ENCODE measurements at places on chromosomes 3 and 15.
A peak's percentile ranks its signal among the peaks of the same experiment; 100 is the strongest.

- DNase-seq = no peak
These were observed 112.3 kb upstream of the KLF13 start for GRCh38 chr15:31214158-31214863.

DNA sequence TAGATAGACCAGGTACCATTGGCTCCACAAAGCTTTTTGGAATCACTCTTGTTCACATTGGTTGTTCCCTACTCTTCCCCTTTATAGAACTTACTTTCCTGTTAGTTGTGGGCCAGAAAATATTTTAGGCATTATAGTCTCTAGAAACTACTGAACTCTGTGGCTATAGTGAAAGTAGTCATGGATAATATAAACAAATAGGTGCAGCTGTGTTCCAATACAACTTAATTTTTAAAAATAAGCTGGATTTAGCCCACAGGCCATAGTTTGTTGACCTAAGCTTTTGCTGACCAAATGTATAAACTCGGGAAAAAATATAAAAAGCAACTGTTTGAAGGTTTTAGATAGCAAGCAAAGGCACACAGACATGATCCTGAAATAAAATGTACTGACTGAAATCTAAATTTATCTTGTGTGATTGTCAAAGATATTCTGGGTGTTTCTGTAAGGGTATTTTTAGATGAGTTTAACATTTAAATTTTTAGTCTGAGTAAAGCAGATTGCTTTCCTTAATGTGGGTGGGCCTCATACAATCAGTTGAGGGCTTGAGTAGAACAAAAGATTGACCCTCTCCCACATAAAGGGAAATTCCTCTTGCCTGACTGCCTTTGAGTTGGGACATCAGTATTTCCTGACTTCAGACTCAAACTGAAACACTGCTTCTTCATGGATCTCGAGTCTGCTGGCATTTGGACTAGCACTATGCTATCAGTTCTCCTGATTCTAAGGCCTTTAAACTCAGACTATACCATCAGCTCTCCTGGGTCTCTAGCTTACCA, 13.2 kb downstream of the IQCB1 start:
- DNase-seq = no peak

- no peak for DNase-seq
These were observed 17.5 kb downstream of the ABI3BP start for GRCh38 chr3:100975714-100976113.

- no peak for DNase-seq
These were observed 16.0 kb downstream of the LPP start for GRCh38 chr3:188169830-188170455.

GRCh38 chr3:77446761-77447160, 406.9 kb downstream of the ROBO2 start:
- no peak for DNase-seq

GRCh38 chr3:189790658-189791057, 159.5 kb downstream of the TP63 start:
- DNase-seq = no peak

DNA sequence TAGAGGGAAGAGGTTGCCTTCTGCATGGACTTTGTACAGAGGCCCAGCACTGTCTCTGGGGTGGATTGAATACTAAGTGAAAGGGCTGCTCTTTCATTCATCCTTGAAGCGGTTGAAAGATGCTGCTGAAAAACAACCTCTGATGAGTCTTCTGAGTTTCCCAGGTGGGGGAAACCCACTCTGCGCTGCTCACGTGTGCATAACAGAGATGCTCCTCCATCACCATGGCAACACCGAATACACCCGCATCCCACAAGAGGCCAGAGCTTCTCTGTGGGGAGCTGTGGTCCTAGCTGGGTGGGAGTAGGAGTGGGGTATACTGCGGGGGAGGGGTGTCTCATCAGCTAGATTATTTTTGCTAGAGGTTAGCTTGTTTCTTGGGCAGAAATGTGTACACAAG, 6.1 kb upstream of the SYN2 start:
- DNase-seq = no peak

DNA sequence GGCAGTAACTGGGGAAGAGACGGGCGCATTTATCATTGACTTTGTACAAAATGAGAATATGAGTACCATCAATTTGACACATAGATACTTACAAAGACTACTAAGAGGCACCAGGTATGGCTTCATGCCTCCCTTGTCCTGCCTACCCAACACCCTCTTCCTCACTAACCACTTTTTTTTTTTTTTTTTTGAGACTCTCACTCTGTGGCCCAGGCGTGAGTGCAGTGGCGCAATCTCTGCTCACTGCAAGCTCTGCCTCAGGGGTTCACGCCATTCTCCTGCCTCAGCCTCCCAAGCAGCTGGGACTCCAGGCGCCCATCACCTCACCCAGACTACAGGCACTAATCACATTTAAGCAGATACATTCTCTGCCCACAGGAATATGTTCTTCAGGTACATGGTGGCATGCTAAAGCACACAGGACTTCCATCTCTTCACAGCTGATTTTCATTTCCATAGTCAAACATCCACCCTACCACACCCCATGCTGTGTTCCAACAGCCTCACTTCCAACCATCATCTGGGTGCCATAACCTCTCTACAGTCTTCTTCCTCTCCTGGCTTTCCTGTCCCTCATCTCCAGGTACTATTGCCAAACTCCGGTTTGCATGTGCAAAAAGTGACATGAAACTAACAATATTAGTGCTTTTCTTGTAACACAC, 41.7 kb downstream of the RAB27A start:
- DNase-seq = no peak

DNA sequence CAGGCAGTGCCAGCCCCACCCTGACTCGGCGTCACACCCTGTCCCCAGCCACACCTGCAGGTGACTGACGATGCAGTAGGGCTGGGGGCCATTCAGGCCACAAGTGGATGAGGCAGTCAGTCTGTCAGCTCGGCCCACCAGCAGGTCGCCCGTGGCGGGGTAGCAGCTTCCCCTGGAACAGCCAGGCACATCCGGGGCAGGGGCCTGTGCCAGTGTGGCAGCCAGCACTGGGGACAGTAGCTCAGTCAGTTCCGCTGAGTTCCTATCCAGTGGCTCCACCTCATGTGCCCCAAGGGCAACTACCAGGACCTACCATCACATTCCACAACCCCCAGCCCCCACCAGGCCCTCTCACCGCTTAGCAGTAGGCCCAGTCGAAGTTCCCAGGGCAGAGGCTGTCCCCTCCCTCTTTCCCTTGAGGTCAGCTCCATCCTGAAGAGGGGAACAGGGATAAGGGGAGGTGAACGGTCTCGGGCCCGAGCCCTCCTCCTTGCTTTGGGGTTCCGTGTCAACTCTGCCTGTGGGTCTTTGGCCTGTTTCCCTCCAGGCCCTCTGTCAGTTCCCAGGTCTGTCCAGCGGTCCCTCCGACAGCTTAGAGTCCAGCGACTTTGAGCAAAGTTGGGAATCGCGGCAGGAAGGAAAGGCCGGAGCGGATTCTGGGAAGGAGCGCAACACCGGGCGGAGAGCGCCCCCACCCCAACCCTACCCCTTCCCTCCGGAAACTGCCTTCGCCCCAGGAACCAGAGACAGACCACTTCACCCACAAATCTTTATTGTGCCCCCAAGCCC, at the start of gene LAMB2:
LAMB2 (minus strand) TSS at position 614 of the 789 bp plus-strand sequence; CDS start at position 431, 183 bp downstream.
- DNase-seq = peak; percentile 48

GRCh38 chr15:98714922-98715321, 66.6 kb downstream of the IGF1R start:
- no peak for DNase-seq

DNA sequence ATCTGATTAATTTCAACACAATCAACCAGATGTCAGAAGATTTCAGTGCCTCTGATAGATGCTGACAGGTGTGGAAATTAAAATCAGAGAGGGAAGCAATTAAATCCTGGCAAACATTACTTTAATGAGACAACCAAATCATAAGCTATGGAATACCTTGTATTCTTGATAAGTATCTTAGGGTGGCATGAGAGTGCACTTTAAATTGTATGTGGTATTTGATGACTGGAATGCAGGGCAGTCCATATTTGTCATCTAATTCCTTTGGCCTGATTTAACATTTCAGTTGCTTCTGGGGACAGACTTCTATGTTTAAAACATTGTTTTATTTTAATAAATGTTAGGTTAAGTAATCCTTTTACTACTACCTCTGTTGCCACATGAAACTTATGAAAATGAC, 184.1 kb downstream of the LPP start:
- DNase-seq = no peak

GRCh38 chr3:3443482-3443881, 264.0 kb upstream of the CRBN start:
- no peak for DNase-seq
